ENCODE measurements at places on chromosomes 7 and 10.

DNA sequence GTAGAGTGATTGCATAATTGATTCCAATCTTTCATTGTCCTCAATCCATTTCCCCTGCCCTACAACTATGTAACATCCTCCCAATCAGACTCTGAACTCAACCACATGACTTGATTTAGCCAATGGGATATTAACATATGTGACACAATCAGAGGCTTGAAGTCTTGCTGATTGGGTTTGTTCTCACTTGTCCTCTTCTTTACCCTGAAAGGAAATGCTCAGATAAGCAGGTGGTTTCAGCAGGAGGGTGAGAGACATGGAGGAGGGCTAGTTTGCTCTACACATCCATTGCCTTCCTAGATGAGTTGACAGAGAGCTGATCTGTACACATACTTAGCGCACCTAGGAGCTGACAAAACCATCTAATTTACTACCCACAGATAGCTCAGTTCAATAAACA, 669.4 kb downstream of the NRG3 start:
- no peak for DNase-seq

DNA sequence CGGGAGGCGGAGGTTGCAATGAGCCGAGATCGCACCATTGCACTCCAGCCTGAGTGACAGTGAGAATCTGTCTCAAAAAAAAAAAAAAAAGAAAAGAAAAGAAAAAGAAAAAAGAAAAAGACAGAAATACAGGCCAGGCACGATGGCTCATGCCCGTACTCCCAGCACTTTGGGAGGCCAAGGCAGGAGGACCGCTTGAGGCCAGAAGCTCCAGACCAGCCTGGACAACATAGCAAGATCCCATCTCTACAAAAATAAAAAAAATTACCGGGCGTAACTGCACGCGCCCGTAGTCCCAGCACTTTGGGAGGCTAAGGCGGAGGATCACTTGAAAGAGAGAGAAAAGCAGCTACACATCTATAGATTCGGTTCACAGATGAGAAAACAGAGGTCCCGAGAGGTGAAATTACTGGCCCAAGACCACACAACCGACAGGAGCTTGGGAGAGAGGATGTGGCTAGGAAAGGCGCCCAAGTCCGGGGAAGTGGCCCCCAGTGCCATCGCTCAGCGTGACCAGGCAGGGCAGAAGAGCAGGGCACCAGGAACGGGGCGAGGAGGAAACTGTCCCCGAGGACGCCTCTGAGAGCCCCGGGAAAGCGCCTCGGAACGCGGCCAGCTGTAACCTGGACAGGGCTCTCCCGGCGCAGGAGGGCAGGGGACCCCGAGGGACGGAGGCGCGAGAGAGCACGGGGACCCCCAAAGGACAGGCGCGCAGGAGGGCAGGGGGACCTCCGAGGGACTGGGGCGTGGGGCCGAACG, 612 bp downstream of the SNX8 start:
- no peak for DNase-seq

DNA sequence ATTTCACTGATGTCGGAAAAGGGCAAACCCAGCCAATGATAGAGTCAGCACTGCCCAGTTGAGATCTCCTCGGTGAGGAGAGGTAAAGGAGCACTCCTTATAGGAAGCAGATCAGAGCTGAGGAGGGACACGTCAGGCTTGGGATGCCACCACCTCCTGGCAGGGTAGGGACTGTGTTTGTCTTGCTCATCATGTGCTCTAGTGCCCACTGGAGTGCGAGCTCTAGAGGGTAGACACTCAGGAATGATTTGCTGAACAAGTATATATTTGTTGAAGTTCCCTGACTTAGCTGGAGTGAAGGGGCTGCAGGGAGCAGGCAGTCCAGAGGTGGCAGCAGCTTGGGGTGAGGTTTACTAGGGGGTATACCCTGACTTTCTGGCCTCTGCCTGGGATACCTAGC, 146.5 kb downstream of the NOC3L start:
- DNase-seq: no peak

GRCh38 chr10:126062131-126063032, 166.0 kb downstream of the FANK1 start:
- DNase-seq: no peak

DNA sequence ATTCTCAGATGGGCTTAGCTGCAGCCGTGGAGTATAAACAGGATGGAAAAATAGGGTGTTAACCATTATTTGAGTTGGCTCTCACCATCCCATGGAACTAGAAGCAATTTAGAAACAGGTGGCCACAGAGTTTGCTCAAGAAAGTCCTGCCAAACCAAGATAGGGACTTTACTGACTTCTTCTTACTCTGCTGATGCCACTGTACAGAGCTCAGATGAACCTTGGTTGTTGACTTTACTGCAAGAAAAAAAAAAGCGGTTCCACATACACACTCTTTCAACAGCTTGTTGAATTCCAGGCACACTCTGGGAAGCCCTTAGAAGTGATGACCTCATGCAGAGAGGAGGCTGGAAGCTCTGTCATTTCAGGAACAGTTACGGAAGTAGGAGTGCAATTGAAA, 753.4 kb downstream of the NRG3 start:
- DNase-seq: no peak

- no peak for DNase-seq
Measured at GRCh38 chr7:29987811-29988317, 1.7 kb downstream of the SCRN1 start.

GRCh38 chr7:37104822-37105518, 343.7 kb downstream of the ELMO1 start:
- no peak for DNase-seq

DNA sequence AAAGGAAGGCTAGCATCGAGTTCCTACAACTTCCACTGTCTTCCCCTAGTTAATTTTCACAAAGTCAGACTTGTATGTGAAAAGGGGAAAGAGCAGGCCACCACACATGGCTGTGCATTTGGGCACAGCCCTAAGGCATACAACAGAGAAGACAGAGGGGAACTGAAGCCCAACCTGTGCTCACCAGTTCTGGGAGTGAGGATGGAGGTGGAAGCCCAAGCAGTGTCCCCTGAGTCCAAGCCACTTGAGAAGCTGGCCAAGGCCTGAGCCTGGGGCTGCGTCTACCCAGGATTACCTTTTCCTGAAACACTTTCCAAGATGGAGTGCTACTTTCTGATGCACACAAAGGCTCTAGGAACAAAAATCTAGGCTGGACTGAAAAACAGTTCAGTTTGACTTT, 20.3 kb downstream of the GPNMB start:
- no peak for DNase-seq

GRCh38 chr10:2885288-2886278, 181.8 kb upstream of the PFKP start:
- peak; percentile 63 for DNase-seq

DNA sequence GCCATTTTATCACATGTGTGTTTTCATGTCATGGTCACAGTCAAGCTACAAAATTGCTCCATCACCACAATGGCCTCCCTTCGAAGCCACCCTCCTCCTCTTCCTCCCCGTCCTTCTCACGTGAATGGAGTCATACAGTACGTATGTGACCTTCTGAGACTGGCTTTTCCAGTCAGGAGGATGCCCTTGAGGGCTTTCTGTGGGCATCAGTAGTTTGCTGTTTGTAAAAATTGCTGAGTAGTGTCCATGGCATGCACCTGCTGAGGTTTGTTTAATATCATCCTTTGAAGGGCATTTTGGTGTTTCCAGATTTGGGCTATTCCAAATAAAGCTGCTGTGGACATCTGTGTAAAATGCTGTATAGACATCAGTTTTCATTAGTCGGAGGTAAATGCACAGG, 5.9 kb upstream of the UBE3C start:
- no peak for DNase-seq

DNA sequence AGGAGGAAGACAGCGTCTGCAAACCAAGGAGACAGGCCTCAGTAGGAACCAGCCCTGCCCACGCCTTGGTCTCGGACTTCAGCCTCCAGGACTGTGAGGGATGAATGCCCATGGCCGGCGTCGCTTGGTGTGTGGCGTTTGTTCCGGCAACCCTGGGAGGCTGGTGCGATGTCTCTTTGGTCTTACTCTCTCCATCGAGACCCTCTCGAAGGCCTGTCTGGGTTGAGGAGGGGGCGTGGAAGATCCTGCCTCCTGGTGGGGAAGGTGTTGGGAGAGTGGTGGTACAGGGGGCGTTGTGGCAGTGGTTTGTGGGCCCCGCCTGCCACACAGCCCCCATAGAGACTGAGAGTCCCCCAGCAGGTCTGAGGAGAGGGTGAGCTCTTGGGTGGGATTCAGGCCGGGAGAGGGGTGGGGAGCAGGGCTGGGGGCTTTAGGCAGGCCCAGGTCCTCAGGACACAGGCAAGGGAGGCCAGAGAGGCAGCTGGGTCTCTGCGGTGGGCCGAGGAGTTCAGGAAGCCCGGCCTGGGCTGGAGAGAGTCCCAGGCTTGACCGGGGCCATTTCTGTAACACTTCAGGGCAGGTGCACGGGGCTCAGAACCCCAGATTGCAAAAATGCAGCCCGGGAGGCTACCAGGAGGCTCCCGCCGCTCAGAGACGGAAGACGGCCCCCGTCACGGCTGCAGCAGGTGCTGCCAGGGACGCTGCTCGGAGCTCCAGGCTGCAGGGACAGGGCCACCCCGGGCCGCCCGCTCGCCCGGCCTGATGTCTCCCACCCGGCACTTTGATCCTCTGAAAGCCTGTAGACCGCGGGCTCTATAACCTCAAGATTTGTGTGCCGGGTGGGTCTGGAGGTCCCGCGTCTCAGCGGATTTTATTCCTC, 33.8 kb upstream of the PSMG3 start:
- no peak for DNase-seq

- no peak for DNase-seq
Measured at GRCh38 chr10:85008488-85009184, 680.2 kb downstream of the CCSER2 start.

GRCh38 chr10:88028072-88028471, 164.6 kb downstream of the PTEN start:
- no peak for DNase-seq

DNA sequence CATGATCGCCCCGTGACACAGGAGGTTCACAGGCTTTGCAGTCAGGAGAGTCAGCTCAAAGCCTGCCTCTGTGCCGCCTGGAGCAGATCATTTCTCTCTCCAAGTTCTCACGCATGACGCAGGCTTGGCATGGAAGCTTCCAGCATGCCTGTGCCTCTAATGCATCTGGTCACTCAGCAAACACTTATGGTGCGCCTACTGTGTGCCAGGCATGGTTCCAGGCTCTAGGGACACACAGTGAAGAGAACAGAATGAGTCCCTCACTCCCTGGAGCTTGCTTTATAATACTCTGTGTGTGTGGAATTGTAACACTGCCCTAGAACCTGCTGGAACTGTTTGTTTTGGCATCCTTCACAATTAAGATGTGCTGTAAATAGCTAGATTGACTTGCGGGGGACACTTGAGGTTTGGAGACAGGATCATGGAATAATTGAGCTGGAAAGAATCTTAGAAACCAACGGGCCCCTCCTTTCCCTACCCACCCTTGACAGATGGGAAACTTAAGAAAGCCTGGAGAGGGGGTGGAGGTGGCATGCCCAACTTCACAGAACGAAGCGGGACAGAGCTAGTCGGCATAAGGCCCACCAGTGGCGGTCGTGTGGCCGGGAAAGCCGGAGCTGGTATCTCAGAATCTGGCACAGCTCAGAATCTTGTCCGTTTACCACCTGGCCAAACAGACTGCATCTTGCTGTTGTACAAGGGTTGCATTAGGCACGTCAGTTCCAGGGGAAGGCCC, 4.6 kb upstream of the MYH16 start:
- DNase-seq: no peak

- no peak for DNase-seq
Measured at GRCh38 chr10:77738496-77739158, 101.0 kb upstream of the KCNMA1 start.

- DNase-seq: no peak
Measured at GRCh38 chr7:147833557-147833956, 757.0 kb upstream of the C7orf33 start.

DNA sequence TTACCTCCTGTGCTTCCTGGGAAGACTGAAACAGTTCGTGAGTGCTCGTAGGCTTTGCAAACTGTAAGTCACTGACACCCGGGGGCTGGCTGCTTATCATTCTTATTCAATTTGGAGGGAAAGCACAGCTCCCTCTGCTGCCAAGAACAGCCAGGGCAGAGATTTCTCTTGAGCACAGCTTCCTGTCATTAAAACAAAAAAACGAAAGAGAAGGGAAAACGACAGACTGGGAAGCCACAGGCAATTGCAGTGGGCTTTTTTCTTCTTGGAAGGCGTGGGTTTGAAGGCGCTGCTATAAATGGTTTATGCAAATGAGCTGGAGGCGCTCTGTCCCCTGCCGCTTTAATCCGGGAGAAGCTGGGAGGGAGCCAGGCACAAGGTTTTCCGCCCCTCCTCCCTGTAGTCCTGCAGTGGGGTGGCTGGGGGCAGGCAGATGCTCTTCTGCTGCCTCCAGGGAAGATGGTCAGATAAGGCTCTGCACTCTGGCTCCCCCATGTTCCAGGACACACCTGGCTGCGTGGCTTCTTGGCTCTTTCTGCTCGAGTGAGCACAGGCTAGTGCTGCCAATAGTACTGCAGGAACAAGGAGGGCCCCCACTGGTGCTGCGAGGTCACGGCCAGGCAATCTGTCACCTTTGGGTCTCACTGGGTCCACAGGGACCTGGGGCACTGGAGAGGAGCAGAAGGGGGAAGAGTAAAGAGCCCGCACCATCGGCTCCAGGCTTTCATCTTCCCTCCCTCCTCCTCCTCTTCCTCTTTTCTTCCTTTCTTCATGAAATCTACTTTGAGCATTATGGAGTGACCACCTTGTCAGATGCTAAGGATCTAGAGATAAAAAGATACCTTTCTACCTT, 49.5 kb downstream of the NEURL1 start:
- no peak for DNase-seq

GRCh38 chr10:104300736-104301292, 31.8 kb downstream of the GSTO2 start:
- DNase-seq: no peak

GRCh38 chr7:99125505-99125865, 18.4 kb downstream of the SMURF1 start:
- no peak for DNase-seq

DNA sequence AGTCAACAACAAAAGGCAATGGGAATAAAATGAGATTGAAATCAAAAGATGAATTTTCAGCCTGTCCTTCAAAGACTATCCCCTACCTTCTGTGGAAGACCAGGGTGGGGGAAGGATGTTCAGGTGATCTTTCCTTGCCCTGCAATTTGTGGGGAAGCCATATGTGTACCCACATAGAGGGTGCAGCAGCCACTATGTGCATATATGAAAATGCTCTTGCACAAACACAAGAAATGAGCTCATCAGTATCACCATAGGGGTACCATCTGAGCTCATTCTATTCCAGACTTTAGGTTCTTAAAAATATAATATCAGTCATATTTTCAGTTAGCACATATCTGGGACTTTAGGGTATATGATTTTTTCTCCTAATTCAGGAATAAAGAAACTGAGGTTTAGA, 17.7 kb downstream of the GIMAP5 start:
- DNase-seq: no peak

- DNase-seq: no peak
Measured at GRCh38 chr7:20307119-20307518, 23.6 kb upstream of the ITGB8 start.
